NCI-H2171 (cell line): ENCODE measurements at places on chromosomes 12 and 14.

GRCh38 chr14:89957376-89957775 is 1.6 kb downstream of the TDP1 start:
- no peak for DNase-seq

DNA sequence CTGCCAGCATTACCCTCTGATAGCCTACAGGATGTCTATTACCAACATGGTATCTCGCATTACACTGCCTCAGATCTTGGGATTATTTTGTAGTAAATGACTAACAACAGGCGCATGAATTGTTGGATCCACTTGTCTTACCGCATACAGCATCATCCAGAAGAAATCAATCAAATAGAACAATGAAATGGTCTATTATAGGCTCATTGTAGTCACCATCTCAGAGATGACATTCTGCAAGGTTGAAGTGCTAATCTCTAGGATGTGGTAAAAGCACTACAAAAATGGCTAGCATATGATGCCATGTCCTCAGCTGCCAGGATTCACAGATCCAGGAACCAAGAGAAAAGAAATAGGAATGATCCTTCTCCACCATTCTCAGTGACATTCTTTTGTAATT is 52.0 kb downstream of the WASHC3 start:
- no peak for DNase-seq

GRCh38 chr12:81174664-81175063 is 96.8 kb downstream of the ACSS3 start:
- DNase-seq, result peak; percentile 57

- DNase-seq, result no peak
Observed at GRCh38 chr12:24695657-24696329, 253.1 kb downstream of the BCAT1 start.

GRCh38 chr14:102593825-102594137 is 1.3 kb downstream of the RCOR1 start:
- no peak for DNase-seq

DNA sequence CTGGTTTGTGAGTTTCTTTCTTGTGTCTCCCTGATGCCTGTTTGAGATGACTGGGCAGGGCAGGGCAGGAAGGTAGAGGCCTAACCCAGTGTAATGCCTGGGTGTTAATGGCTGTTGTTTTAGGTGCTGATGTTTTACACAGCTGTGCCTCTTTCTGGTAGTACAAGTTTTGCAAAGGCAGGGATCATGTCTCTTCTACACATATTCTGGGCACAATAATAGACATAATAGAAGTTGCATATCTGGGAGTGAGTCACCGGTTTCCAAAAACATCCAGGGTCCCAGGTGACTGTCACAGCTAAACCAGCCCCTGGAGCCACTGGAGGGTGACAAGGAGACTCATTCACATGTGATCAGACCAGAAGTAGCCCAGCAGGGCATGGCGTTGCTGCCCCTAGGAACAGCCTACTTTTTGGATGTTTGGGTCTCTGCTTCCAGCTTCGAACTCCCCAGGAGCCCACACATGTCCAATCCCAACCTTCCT is 18.1 kb downstream of the TPCN1 start:
- DNase-seq, result no peak

- DNase-seq, result no peak
Observed at GRCh38 chr12:88646824-88647223, 66.6 kb upstream of the KITLG start.

GRCh38 chr12:63782466-63782865 is 2.8 kb downstream of the RXYLT1 start:
- DNase-seq, result no peak

DNA sequence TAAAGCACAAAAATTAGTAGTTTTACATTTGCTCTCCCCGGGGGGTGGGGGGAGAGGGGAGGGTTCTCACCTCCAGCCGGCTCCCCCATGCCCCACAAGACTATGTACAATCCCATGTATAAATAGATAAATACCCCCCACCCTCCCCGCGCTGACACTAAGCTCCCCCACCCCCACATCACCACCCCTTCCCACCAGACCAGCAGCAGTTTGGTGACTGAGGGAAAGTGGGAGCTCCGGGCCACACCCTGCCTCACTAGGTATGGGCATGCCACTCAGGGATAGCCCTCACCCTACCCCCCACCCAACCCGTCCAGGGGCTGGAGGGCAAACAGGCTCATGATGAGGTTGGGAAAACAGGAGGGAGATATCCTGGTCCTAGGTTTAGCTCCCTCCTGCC is 1.9 kb upstream of the PRKAG1 start:
- no peak for DNase-seq

- DNase-seq, result no peak
Observed at GRCh38 chr12:126347421-126347820, 1282.2 kb downstream of the AACS start.

- DNase-seq, result peak; percentile 27
Observed at GRCh38 chr12:47686645-47687240, 19.1 kb downstream of the RPAP3 start.

- no peak for DNase-seq
Observed at GRCh38 chr14:28307506-28307905, 459.1 kb upstream of the FOXG1 start.

DNA sequence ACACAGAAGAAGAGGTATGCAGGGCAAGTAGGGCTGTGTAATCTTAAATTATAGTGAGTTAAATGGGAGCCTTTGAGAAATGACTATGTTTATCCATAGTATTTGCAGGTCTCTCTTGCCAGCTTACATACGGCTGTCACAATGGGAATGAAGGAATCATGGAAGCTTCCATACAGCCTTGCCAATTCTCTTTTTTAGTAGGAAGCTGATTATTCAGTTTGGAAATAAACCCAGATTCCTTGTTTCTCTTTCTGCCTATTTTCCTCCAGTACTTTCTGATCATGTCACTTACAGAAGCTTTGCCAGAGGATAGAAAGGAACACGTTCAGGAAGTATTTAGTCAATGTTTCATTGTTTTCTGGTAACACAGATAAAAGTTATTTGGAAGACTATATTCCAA is 217.4 kb upstream of the DIO2 start:
- DNase-seq, result no peak

- DNase-seq, result no peak
Observed at GRCh38 chr12:51970904-51971646, 19.6 kb downstream of the ACVR1B start.

DNA sequence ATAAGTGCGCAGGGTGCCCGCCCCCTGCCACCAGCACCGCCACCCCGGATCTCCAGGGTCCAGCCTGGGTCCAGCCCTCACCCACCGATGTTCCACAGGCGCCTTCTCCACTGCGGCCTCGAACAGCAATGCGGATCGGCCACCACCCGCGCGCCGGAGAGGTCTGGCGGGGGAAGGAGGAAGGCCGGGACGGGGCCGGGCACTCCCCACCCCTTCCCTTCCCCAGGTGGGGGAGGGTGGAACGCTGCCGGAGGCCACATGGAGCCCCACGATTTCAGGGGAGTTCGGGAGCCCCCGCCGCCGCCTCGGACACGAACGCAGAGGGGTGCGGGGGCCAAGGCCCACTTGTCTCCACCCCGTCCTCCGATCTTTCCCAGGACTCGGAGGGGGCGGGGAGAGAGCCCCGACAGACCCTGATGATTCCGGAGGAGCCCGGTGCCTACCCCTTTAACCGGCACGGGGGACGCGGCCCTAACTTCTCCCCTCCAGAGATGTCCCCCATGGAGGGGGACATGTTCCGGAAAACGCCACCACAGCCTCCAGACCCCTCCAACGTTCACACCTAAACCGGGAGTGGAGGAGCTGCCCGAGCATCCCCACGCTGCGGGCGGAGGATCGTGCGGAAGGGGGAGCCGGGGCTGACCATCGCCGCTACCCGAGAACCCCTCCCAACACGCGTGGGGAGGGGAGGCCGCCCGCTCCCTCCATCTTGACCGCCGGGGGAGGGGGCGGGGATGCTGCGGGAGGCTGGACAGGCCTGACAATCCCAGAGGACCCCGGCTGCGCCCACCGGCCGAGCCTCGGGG is 1.1 kb downstream of the ATXN2 start:
- DNase-seq, result peak; percentile 15

GRCh38 chr14:76090616-76091391 is 60.9 kb upstream of the GPATCH2L start:
- no peak for DNase-seq

DNA sequence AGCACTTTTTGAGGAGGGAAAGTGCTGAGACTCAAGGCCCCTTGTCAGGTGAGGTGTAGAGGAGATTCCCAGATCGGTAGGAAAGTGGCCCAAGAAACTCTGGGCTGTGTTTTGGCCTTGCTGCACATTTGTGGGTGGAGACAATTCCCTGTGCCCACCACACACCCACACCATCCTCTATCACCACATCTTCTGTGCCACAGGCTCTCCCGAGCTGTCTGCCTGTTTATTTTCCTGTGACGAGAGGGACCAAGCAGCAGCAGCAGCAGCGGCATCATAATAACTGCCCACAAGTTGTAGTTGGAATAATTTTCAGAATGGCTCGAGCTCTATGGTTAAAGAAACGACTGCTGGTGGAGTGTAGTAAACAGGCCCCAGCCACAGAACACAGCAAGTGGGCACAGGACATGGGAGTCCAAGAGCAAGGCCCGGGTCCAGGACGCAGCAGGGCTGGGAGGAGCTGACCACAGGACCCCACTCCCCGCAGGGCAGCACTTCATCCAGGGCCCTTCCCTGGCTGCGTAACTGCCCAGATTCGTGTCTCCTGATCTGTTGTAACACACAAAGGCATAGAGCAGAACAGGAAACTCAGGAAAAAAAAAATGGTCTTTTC is 55.6 kb upstream of the BCL2L14 start:
- DNase-seq, result no peak

DNA sequence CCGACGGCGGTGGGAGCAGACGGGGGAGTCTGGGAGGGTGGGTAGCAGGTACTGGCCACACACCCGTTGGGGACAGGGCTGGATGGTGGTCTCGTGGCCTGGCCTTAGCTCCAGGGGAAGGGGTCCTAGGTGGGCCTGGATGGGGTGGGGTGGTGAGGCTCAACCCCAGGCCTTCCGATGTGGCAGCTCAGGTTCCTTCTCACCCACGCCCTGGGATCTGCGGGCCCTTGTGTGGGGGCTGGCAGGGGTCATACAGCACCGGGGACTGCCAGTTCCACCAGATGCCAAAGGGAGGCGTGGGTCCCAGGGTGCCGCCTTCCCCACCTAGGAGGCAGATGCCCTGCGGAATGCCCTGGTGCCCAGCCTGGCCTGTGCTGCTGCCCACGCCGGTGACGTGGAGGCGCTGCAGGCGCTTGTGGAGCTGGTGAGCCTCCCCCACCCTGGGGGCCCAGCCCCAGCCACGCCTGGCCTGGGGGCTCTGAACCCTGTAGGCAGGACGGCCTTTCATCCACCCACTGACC is 21.0 kb downstream of the ASPG start:
- DNase-seq, result no peak

DNA sequence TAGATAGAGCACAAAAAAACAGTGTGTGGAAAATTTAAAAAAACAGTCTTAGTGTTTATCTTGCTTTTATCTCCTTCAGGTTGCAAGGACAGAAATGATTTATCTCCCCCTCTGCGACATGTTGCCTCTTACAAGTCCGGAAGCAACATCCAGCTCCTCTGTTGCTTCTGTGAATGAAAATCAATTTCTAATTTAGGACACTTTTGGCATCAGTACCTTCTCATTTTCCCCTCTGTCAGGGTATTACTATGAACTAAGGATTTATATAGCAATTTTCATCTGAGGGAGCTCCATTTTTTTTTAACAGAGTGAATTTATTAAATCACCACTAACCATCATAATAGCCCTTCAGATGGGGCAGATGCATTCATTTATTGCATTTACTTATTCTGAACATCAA is 116.6 kb upstream of the PLXNC1 start:
- DNase-seq, result no peak
